ENCODE measurements at places on chromosomes 7 and 10. TPM values are rescaled to one million over a fixed set of nuclear protein-coding genes. Genes with fewer than 3 reads are reported as not detected.
A peak's percentile ranks its signal among the peaks of the same experiment; 100 is the strongest.

The ANXA8L1 gene
- total RNA-seq, result 15.7 TPM

The SORCS3 gene
- total RNA-seq, result not detected

The COL1A2 gene
- total RNA-seq, result 252 TPM

The TFR2 gene
- total RNA-seq, result 0.35 TPM

The SLC29A4 gene
- total RNA-seq, result 2.7 TPM

The PRF1 gene
- total RNA-seq, result 29.5 TPM

DNA sequence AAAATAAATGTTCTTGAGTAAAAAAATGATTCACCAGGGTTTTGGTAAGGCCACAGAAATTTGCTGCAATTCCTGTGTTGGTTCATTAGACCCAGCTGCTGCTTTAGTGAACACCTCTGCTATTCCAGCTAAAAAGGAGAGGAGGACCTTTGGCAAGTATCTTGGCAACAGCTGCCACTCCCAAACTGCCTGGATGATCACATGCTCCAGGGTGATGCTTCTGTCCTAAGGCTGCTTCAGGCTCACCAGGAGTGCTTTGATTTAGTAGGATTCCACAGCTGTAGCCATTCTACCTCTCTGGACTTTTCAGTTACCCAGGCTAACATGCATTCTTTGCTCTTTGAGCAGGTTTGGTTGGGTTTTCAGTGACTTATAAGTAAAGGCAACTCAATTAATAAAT is 82.6 kb upstream of the NPVF start:
- DNase-seq, result no peak

- DNase-seq, result no peak
Observed at GRCh38 chr7:150476819-150477631, 26.6 kb downstream of the GIMAP8 start.

GRCh38 chr10:76727038-76727437 is 910.6 kb downstream of the KCNMA1 start:
- DNase-seq, result no peak

DNA sequence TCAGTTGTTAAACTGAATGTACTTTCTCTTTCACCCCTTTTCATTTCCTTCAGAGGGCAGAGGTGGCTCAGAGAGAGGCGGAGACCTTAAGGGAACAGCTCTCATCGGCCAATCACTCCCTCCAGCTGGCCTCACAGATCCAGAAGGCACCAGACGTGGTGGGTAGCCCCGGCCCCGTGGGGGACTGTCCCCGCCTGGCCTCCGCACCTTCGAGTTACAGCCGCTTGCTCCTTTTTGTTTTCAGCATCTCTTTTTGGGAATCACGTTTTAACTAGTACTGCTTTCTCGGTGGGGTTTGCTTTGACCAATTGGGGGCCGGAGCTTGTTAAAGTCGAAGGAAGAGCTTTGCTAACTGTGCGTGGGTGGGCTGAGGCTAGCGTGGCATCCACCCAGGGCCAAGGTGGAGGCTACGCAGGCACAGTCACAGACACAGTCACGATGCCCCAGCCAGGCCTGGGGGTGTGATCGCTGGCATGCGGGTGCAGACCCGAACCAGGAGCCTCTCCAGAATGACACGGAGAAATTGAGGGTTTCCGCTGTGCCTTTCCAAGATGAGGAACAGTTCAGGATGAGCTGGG is 116.2 kb upstream of the SH2B2 start:
- no peak for DNase-seq

DNA sequence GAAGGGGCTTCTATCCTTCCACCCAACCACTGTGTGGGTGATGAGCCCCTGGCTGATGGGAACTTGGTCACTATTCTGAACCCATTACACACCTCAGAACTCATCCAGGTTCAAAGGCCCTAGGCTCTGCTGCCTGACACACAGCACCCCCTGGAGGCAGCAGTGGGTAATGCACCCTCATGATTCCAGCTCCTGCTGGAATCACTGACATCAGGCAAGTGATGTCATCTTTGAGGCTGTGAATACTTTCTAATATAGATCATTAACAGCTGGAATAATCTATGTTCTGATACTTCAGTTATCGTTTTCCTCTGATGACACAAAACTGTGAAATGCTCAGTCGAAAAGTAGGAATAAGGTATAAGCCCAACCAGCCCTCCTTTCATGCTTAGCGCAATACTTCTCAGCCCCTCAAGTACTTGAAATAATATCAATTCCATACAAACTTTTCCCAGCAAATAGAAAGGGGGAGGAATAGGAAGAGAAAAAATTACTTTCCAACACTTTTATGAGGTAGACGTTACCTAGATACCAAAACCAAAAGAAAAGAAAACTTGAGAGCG is 7.5 kb upstream of the RBP3 start:
- DNase-seq, result no peak

DNA sequence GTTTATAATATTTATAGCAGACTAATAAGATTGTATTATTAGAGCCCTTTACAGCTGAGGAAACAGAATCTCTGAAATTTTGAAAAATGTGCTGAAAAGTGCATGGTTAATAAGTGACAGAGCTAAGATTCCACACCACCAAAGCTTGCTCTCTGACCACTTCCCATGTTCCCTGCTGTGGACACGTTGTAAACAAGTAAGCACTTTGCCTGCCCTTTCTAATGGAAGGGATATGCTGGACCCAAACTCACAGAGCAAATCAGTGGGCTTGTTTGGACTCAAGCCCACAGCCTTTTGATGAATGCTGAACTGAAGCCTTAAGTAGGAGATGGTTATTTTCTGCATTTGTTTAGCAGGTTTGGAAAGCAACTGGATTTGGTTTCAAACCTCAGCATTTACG is 214.0 kb upstream of the TMEM72 start:
- DNase-seq, result no peak

DNA sequence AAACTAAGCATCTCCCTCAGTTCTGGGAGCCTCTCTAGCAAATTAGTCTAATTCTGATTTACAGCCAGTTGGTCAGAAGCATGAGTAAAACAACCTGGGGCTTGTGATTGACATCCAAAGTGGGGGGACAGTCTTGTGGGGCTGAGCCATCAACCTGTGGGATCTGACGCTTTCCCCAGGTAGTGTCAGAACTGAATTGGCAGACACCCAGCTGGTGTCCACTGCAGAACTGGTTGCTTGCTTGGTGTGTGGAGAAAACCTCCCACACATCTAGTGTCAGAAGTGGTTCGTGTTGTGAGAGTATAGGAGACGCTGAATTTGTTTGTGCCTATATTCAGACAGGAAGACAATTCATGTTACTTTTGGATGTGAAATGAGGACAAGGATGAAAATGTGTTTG is 92.2 kb upstream of the PDCD4 start:
- no peak for DNase-seq

- peak; percentile 41 for DNase-seq
Observed at GRCh38 chr7:97731736-97732564, at the start of gene TAC1. TSS of gene TAC1 (plus strand) at chr7:97732086. CDS start at chr7:97732613, 527 bp downstream.
